Bone marrow (tissue), 2 donors: ENCODE measurements at places on chromosomes 5 and 9.

DNA sequence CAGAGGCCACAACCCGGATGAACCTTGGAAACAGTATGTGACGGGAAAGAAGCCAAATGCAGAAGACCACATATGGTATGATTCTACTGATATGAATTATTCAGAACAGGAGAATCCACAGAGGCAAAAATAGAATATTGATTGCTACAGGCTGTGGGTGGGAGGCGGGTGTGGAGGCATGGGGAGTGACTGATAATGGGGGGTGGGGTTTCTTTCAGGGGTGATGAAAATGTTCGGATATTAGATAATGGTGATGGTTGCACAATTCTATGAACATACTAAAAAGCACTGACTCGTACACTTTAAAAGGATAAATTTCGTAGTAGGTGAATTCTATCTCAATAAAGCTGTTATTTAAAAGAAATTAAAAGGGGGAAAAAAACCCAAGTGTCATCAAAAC, 10.7 kb downstream of the IL4 start:
- DNase-seq, result no peak

GRCh38 chr9:37983381-37984067, 79.6 kb upstream of the SLC25A51 start:
- DNase-seq, result no peak

DNA sequence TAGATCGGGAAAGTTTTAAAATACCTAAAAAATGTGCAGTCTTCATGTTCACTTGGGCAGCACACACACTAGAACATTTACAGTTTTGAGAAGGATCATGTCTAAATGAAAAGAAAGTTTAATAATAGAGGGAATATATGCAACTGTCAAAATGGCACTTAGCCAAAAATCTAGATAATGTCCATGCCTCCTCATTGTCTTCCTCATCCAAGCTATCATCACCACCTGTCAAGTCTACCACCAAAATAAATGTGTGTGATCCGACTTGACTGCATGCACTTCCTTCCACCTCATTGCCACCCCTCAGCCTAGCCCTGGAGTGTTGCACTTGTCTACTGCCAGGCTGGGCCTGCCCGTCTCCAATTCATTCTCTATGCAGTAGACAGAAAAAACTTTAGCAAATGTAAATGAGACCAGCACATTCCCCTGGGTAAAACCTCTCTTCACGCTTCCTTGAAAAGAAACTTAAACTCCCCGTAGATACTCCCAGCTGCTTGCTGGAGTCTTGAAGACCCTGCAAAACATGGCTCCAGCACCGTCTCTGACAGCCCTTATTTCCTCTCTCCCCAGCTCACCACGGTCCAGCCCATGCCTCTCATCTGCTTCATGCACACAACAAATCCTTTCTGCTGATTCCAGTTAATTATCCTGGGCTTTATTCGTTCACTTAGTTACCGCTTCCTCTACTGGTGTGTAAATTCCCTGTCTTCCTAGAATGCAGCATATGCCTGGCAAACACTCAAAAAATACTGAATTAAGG, 66.9 kb downstream of the FANCC start:
- DNase-seq, result no peak

DNA sequence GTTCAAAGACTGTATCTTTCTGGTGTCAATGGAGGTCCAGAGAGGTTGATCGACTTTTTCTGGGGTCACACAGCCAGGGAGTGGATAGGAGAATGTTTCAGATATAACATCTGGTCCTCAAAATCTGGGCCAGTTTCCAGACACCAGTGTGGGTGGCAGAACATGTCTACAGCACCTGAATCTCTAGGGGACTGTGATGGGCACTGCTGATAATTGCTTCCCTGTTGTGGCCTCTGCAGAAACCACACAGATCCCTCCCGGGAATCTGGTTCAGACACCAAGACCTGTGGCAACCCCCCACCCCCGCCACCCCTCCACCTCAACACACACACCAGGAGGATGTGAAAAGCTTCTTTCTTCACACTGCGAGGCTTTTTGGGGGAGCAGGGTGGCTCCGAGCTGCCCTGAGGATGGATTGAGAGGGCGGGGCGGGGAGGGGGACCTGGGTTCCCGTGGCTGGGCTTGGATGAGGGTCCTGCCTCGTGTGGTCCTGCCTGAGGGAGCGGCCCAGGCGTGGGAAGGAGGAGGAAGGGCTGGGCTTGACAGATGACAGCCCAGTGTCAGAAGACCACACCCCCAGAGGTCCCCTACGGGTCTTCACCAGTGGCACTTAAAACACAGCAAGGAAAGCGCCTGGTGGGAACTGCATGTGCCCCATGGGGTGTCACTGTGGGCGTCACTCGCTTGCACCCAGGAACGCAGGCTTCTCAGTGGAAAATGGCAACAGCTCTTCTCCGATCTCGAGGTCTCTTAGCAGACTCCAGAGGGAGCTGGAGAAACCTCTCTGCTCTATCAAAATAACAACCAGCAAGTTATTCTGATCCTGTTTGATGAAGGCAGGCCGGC, 55.2 kb downstream of the TRIP13 start:
- DNase-seq, result no peak

DNA sequence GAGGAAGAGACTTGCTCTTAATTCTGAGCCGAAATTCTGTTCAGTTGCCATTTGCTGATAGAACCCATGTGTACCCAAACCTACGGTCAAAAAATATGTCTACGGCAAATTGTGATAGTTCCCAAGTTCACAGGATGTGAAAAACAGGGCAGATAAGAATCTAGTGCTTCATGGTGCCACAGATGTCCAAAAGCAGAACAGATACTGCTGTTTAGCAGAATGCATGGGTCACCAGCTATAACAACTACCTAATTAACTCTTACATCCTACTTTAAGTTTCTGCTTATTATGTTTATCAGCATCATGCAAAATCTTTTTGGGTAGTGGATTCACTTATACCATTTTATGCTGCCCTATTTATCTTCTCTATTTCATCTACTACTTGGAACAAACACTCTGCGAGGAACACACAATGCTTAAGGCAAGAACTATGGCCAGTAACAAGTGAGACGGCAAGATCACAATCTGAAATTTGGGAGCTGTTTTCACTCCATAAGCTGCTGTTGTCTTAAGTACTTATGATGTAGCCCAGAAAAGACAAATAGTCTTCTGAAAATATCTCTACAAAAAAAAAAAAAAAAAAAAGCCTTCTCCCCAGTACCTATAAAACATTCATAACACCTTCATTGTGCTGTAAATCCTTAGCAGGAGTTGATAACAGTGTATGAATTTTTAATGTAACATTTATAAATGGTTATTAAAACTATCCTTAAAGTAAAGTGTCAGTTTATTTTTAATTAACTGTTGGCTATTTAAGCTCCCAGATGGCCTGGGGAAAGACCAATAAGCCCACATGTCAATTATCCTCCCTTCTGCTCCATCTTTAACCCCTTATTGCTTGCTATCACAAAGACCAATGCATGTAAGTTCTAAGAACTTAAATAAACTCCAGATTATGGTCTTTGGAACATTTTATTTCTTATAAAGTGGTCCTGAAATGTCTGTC, 232.3 kb downstream of the TLR4 start:
- DNase-seq, result no peak

DNA sequence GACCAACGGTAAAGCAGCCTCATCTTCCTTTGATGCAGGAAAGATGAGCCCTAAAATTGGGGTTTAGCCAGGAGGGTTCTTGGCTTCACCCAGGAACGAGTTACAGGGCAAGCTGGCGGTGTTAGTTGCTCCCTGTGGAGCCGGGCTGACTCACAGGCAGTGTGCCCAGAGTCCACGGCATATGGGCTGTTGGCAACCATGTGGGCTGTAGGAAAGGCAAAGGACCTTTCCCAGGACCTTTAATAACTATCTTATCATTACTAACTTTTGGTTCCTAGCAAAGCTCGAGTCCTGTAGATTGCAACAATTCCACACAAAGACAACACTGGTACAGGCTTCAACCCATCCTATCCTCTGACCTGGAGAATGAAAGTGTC, 29.8 kb upstream of the CLPTM1L start:
- no peak for DNase-seq

GRCh38 chr9:125914411-125914810, 167.2 kb downstream of the PBX3 start:
- DNase-seq, result no peak

- DNase-seq, result no peak
Measured at GRCh38 chr9:30382271-30382670, 2002.2 kb upstream of the ACO1 start.

DNA sequence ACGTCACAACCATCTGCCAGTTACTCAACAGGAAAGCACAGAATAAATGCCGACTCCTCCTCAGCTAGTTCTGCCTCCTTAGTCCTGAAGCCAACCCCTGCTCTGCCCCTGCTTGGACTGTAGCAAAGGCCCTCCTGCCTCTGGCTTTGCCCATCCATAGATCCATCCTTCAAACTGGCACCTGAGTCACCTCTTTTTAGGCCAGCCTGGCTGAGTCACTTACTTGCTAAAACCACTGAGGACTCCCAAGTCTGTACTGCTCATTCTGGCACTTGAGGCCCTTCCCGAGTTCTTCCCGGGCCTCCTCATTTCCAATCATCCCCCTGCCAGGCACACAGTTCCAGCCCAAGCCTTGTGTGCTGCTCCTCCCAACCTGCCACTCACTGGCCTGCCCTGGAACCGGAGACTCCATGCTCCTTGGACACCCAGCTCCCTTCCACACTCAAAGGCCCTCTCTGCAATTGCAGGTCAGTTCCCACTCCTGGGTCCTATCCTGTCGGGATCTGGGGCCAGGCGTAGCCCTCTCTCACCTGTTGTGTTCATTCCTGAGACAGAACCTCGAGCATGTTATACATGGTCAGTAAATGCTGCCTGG, 220.1 kb downstream of the DAB2IP start:
- DNase-seq, result no peak

GRCh38 chr9:131237291-131237690, 39.0 kb downstream of the FAM78A start:
- DNase-seq, result no peak

DNA sequence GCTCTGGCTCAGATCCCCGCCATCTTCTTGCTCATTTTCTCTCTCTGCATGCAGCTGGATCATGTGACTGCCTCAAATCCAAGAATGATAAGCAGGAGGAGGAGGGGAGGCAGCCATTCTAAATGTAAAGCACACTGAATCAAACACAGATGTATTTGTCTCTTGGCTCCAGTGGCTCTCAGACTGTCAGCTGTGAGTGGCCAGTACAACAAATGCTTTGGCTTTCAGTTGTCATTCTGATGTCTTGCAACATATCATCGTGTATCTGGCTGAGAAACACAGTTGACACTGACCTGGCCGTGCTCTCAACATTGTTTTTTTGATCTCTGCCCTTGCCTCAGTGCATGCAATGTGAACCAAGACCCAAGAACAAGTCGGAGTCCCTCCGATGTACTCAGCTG, 233.1 kb downstream of the ADAMTSL1 start:
- no peak for DNase-seq

GRCh38 chr9:101226803-101227202, 158.0 kb downstream of the BAAT start:
- DNase-seq, result no peak

DNA sequence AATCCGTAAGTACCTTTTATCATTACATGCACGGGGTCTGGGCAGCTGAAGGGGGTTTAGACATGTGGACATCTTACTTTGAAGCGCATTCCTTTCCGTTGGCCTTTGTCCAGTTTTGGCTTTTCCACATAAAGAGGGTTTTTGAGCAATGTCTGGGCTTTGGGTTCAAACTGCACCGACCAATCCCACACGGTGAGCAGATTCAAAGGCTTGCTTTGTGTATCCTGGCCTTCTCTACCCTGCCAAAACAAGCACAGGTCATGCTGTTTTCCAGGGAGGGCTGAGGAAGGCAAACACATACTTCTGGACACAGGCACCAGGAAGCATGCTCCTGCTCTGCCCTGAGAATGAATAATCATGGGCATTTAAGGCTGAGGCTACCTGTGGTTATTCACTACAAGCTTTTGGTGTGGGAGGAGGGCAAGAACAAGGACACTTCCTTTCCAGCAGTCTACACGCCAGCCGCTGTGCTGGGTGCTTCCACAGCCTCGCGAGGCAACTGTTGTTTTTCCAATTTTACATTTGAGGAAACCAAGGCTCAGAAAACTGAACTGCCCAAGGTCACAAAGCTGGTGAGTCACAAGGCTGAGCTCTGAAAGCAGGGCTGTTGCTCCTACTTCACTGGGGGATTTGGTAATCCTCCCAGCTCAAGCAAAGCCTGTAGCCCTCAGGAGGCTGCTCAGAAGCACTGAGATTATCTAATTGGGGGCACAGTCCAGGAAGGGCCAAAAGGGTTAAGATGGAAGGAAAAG, 59.8 kb upstream of the GOLPH3 start:
- peak; percentile 9 for DNase-seq

DNA sequence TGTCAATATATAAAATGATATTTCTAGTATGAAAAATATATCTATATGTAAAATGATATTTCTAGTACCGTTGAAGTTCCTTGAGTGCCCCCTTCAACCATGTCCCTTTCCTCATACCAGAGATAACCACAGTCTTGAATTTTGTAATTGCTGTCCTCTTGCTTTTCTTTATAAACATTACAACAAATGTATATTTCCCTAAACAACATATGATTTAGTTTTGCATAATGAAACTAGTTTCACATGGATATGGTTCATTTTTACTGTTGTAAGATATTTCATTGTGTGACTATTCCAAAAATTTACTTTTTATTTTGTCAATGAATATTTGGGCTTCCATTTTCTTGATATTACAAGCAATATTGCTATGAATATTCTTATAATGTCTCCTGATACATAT, 14.0 kb downstream of the NLN start:
- no peak for DNase-seq
